ENCODE measurements at places on chromosomes 11 and 22.

DNA sequence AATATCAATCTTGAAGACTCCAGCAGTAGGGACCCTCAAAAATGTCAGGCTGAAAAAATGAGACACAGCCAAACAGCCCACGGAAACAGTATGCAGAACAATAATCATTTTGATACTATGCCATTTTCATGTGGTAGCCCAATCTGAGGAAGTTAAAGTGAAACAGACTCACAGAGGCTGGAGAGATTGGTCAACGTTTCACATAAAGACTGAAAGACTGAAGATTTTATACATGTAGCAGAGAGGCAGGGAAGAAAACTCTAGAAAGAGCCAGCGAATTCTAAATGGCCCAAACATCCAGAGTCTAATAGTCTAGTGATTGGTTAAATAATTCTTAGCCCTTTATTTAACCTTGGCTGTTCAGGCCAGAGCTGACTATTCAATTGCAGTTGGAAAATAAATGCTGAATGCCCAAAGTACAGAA, 49.4 kb downstream of the MAML2 start:
- no peak for DNase-seq

- no peak for DNase-seq
These were observed 66.7 kb downstream of the EFCAB6 start for GRCh38 chr22:43745411-43745770.

- no peak for DNase-seq
These were observed 40.5 kb downstream of the NAT10 start for GRCh38 chr11:34145847-34146381.

DNA sequence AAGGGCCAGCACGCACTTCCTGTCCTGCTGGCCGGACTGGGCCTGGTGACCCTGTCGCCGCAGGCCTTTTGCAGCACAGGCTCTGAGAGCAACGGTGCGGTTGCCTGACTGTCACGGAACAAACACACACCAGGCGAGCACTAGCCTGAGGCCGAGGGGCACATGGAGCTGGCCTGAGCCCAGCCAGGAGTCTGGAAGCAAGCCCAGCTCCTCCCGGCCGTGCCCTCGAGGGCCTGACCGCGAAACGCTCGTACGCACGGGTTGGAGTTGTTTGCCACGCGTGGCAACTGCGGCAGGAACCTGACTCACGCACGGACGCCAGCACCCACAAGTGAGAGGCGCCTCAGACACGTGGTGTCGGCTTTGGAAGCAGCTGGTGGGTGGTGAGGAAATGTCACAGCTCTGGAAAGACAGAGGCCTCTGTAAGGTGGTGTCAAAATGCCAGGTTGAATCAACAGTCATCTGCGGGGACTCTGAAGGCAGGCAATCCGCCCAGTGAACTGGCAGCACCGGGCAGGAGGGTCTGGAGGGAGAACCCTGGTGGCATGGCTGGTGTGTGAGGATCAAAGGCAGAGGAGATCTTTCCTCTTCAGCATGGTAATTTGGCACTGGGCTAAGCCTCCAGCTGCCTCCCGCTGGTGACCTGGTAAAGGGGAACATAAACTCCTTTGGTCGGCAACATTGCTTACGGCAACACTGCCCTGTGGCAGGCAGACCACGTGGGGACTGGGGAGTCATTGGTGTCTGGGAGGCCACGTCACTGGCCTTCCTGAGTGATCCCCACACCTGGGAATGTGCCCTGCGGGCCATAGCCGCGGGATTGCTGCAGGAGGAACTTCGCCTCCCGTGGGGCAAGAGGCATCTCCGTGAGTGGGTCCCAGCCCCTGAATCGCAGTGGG, 15.3 kb upstream of the IL17REL start:
- peak; percentile 61 for DNase-seq

DNA sequence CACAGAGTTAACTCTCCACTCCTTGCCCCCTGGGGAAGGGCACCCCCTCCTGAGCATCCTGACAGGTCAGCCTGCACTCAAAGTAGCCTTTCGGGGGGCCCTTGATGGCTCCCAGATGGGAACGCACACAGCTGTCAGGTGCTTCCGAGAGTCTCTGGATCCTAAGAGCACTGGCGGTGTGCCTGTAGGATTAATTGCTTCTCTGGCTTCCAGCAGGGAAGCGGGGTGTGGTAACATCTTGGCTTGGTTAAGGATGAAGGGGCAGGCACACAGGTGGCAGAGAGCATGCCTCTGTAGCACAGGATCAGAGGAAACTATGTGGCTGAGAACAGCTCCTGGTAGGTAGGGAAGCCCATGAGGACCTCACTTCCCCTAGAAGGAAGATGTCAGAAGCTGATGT, 199.8 kb downstream of the MIAT start:
- no peak for DNase-seq

DNA sequence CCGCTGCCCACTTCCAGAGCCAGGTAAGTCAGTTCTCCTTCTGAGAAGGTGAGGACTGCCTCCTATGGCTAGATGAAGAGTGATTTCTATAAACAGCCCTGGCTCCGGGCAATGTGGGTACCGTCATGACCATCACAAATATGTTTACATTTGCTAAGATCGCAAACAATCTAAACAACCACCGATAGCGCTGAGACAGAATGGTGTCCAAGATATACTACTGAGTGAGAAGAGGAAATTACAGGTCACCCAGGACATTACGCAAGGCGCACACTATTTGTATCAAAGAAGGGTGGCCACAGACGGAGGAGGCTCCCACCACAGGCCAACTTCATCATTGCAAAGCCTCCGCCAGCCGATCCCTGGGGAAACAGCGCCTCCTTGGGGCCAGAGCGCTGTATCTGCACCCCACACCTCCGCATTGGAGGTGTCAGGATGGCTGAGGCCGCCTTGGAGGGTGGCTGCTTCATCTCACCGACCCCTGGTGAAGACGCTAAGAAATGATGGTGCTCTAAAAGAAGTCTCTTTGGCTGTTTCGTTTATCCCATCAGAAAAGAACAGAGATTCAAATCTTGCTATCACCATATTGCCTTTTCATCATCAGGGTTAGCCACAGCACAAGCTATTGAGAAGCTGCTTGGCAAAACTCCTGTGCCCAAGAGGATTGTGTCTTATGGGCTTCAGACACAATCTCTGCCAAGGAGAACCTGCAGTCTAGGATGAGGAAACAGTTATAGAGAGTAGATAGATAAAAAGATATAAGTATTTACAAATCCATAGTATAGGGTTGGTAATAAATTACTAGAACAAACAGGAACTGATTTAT, 12.3 kb upstream of the ASRGL1 start:
- peak; percentile 74 for DNase-seq

GRCh38 chr11:69157156-69157821, 1.6 kb downstream of the SMIM38 start:
- DNase-seq, result no peak

- DNase-seq, result no peak
These were observed 169.7 kb downstream of the ST3GAL4 start for GRCh38 chr11:126525216-126525615.
